ENCODE measurements at places on chromosomes 2 and 18.

DNA sequence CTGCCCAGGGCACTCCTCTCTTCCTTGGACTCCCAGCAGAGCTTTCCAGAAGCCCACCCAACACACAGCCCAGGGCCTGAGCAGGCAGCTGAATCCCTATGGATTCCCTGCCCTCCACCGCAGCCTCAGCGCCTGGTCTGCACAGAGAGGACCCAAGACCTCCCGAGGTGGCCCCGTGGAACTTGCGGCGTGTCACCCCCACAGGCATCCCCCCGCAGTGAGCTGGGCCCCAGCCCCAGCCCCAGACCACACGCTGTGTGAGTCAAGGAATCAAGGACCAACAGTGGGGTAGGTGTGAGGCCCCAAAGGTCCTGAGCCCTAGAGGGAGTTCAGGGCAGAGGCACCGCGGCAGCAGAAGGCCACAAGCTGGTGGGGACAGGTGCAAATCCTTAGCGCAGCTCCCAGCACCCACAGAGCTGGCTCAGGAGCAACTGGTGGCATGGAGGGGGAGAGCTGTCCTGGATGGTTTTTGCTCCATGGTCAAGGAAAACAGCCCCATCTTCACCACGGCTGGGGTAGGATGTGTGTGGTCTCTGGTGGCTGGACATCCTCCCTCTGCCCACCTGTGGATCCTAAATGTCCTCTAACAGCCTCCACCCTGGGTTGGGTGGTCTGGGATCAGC is 8.5 kb downstream of the HS6ST1 start:
- DNase-seq: no peak

- no peak for DNase-seq
Measured at GRCh38 chr2:20994130-20994529, 49.7 kb downstream of the APOB start.

DNA sequence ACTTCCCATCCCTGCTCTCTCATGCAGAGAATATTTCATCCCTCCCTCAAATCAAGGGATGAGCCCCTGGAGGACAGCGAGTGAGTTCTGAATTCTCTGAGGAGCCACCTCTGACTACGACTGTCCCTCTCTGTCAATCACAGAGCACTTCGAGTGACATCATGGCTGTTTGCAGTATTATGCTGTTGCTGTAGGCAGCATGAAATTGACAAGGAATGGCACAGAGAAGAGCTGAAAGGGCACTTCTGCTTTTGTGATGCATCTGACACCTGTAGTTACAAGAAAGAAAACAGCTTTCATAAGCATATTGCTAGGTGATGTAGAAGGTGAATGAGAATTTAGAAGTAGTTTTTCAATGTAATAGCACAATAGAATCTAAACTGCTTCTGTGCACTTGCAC is 166.9 kb downstream of the ARHGAP15 start:
- no peak for DNase-seq

GRCh38 chr2:231688719-231689118 is 19.6 kb upstream of the PTMA start:
- DNase-seq: no peak

- DNase-seq: no peak
Measured at GRCh38 chr2:239876271-239876947, 148.7 kb downstream of the NDUFA10 start.

DNA sequence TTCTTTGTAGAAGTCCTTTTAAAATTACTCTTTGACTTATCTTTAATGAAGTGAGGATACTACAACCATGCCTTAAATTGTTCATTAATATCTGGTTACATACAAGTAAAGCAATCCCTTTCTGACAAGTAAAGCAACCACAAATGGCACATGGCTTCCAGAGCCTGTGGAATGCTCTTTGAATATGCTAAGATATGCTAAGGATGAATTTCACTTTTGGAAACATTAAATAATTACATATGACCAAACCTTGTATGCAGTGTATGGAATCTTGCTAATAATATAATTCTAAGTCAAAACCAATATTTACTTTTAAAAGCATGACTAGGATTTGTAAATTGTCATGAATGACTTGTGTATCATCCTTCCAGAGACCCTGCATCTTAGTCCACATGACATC is 1711.2 kb upstream of the CELF4 start:
- no peak for DNase-seq

Measured in foreskin keratinocyte (primary cell).